C1 segment of cervical spinal cord (tissue), 14 donors: ENCODE measurements at places on chromosomes 5 and 9.

GRCh38 chr9:129624947-129625346 lies 1.0 kb upstream of the NTMT1 start:
- DNase-seq, result no peak

DNA sequence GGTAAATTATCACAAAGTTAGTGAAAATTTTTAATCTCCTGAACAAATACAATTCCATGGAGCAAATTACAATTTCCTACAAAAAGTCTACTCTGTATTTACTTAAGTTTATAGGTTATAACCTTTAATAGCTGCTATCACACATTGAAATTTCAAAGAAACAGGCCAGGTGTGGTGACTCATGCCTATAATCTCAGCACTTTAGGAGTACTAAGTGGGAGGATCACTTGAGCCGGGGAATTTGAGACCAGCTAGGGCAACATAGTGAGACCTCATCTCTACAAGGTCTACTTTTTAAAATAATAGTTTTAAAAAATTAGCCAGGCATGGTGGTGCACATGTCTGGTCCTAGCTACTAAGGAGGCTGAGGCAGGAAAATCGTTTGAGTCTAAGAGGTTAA lies 50.3 kb downstream of the HINT1 start:
- no peak for DNase-seq

- DNase-seq, result no peak
These were observed 16.1 kb downstream of the FBP1 start for GRCh38 chr9:94623253-94623652.

DNA sequence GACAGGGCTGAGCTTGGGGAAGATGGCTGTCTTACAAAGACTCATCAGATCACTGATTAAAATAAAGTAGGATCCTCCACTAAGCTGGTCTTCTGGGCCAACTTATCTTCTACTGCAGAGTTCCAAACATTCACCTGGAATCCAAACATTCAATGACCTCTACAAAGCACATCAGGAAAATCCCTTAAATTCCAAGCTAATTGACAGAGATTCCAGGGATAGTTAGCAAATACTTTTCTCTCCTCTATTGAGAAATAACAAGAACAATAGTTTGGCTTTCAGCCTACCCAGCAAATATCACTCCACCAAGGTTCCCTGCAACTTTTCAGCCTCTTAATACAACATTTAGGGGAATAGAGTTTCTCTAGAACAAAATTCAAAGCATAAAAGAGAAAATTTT lies 140.6 kb upstream of the LIFR start:
- DNase-seq, result no peak

DNA sequence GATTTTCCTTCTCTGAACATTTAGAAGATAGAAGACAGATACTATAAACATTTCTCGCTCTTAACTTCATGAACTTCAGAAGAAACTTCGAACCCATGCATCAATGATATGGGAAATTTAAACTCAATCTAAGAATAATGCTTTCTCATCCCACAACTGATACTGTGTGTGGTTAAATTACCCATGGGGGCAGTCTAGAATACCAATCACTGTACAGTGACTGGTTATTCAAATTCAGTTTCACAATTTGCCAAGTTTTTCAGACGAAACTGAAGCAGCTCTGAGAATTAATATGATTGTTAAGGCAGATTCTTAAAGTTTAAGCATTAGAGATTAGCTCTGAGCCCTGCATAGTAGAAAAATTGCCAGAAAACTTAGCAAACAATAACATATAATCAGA lies 431.0 kb downstream of the SH3GL2 start:
- DNase-seq, result no peak

DNA sequence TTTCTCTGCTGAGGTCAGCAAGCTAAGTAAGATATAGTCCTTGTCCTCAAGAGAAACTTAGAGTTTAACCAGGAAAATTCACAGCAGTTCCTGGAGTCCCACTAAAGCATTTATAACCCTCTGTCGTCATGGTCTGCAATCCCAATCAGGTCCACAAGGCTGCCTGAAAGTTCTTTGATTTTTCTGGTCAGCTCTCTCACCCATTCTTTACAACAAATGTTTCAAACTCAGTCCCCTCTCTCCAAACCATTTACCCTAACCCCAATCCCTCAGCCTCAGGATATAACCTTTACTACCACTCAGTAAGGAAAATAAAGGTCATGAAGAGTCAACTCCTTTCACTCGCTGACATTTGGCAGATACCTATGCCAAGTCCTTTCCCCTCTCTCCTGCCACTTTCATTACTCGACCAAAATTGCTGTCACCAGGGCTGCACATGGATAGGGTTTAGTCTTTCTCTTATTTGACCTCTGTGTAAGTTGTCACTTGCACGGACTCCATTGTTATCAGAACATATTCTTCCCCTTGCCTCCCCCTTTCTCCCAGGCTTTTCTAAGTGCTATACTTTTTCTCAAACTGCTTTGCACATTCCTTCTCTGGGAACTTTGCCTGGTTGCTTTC lies 936.6 kb downstream of the NR2F1-AS1 start:
- no peak for DNase-seq

GRCh38 chr9:110336363-110336762 lies 1.3 kb downstream of the TXNDC8 start:
- DNase-seq, result no peak

DNA sequence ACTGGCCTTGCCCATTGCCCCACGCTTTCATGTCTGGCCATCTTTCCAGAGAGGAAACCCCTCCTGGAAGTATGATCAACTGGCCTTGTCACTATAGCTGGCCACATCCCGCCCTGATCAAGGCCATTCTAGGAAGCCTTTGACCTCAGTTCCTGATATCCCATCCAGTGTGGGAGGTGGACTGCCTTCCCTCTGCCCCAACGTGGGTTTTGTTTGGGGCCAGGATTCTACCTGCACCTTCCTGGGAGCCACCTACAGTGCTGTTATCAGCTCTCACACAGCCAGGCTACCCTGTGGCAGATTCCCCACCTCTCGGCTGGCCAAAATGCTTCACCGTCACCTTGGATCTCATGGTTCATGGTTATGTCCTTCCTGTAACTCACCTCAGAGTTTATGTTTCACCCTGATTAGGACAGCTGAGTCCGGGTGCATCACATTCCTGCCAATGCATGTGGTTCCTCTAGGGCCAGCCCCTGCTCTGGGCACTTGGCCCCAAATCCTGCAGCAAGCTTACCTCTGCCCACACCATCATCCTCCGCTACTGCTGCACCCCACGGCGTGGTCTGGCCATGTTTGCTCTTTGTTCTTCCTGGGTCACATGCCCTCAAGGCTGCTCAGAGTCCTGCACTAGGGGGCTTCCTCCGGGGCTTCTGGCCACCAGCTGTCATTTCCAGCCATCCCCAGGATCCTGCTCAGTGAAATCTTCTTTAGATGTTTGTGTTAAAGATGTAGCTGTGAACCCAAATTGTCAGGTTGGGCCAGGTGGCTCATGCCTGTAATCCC lies 24.2 kb upstream of the S1PR3 start:
- no peak for DNase-seq
